Activated CD8-positive, alpha-beta memory T cell treated with anti-CD3 and anti-CD28 coated beads for 48 hours (primary cell): ENCODE measurements at places on chromosomes 2 and 18.

- DNase-seq = no peak
These were observed 43.9 kb downstream of the CLIP4 start for GRCh38 chr2:29159125-29159524.

DNA sequence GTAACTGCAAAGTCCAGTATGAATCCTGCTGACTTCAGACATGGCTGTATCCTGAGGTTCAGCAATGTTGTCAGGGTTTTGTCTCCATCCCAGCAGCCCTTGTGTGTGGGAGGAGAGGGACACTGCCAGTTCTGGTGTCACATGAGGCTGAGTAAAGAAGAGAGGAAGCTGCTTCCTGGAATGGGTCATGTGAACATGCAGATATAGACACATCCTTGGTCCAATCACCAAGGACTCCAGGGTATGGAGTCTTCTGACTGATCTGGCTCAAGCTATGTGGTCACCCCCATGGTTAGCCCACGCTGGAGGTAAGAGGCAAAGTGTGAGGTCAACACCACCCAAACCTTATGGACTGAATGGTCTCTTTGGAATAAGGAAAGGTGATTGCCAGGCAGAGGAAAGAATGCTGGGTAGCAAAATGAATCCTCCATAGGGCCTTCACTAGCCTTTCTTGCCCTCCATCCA is 134.4 kb upstream of the SLC1A4 start:
- no peak for DNase-seq

GRCh38 chr2:85635636-85636035 is 19.6 kb downstream of the USP39 start:
- DNase-seq = no peak

GRCh38 chr2:211877061-211877460 is 661.5 kb downstream of the ERBB4 start:
- no peak for DNase-seq

- no peak for DNase-seq
These were observed 487.5 kb downstream of the DLGAP1 start for GRCh38 chr18:3967359-3968180.

DNA sequence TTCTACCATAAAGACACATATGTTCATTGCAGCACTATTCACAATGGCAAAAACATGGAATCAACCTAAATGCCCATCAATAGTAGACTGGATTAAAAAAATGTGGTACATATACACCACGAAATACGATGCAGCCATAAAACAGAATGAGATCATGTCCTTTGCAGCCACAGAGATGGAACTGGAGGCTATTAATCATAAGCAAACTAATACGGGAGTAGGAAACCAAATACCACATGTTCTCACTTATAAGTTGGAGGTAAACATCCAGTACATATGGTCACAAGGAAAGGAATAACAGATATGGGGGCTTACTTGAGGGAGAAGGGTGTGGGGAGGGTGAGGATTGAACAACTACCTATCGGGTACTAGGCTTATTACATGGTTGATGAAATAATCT is 7.7 kb downstream of the HMSD start:
- no peak for DNase-seq

DNA sequence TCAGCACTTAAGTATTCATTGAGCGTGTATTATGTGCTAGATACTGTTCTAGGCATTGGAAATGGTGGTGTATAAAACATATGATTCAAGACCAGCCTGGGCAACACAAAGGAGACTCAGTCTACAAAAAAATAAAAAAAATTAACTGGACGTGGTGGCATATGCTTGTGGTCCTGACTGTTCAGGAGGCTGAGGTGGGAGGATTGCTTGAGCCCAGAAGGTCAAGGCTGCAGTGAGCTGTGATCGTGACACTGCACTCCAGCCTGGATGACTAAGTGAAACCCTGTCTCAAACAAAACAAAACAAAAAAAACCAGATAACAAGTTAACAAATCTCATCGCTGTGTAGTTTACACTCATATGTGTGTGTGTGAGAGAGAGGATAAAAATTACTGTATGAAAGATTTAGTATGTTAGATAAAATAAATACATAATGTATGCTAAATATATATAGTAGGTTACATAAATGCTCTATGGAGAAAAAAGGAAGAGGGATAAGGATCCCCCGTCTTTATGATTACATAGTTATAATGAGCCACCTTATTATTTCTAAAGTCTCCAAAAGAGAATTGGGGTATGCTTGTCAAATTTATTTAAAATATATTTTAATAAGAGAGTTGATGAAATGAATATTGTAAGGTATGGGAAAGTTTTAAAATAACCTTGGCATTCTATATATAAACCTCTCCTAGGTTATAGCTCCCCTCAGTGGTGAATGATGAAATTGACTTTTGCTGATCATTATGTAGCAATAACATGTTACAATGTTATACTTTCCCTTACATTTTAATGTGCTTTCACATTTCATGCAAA is 69.2 kb downstream of the EHBP1 start:
- no peak for DNase-seq
